ENCODE measurements at places on chromosomes 13 and 19.

DNA sequence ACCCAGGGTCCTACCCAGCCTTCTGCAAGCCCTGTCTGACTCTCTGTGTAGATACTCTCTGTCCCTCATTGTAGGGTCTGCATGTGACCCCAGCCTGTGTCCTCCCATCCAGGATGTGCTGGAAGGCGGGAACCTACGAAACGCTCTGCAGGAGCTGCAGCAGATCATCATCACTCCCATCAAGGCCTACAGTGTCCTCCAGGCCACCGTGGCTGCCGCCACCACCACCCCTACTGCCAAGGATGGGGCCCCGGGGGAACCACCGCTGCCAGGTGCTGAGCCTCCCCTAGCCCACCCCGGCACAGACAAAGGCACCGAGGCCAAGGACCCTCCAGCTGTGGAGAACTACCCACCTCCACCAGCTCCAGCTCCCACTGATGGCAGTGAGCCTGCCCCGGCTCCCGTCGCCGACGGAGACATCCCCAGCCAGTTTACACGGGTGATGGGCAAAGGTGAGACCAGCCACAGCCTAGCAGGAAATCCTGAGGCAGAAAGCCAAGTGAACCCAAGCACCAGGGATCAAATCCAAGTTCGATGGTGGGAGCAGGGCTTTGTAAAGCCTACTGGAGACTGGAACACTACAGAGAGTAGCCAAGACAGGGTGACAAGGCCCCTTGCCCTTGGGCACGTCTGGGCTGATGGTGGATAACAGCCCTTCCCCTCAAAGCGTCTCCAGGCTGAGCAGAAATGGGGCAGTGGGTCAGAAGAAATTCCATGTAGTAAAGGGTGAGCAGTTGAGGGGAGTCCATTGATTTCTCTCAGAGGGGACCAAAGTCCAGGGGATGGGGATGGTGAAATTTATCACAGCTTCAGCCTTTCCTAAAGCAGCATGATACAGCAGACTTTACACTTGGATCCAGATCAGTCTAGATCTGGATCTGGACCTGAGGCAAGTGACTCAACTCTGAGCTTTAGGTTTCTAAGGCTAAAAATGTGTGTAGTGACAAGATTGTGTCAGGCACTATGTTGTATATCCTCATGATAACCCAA is 13.2 kb downstream of the PAF1 start:
- no peak for DNase-seq

GRCh38 chr19:7293762-7294557 is at the start of gene INSR:
INSR (minus strand) TSS chr19:7294414; CDS start chr19:7293891, 523 bp downstream.
- no peak for DNase-seq

DNA sequence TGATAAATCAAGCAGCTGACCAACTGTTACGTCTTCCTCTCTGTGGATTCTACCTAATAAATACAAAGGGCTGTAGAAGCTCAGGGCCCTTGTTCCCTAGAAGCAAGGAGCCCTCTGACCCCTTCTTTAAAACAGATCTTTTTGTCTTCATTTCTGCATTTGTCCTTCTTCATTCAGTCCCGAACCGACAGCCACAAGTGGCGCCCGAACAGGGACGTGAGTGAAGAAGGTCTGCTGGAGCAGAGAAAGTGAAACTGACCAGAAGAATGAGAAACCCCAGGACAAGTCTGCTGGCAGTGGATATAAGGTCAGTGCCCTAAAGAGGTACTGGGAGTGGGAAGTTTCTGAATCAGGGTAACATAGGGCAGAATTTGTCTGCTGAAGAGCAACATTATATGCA is 13.1 kb downstream of the ZNF773 start:
- DNase-seq, result no peak

DNA sequence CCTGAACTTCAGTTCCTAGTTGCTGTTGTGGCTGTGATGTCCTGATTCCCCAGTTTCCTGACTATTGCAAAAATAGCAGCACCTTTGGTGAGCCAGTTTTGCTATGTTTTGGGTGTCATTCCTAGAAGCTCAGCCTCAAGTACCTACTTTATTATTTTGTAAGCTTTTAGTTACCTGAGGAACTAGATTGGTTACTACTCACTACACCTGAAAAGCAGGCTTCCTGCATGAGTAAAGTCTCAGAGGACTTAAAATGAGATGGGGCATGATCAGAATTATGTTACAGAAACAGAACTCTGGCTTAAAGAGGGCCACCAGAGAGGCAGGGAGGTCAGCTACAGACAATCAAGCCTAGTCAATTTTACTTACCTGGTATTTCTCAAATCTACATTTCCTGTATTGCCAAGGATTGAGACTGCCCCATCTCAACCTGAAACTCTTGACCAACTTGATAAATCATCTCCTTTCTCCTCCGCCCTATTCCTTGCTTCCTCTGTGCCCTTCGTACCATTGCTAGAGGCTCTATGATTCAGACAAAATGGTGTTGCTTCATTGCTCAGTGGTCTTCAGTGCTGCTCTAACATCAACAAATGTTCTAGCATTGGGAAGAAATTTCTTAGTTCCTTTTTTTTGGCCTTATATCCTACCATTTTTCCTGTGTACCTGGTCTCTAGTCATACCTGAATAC is 58.9 kb downstream of the RAP2A start:
- no peak for DNase-seq

GRCh38 chr19:53696951-53697350 is 65.2 kb downstream of the DPRX start:
- DNase-seq, result no peak

GRCh38 chr19:20481736-20482135 is 83.8 kb downstream of the ZNF737 start:
- DNase-seq, result no peak

- DNase-seq, result no peak
Observed at GRCh38 chr13:113979791-113980471, 6.1 kb upstream of the C13orf46 start.

- DNase-seq, result no peak
Observed at GRCh38 chr13:77891486-77891885, 27.1 kb downstream of the EDNRB start.

DNA sequence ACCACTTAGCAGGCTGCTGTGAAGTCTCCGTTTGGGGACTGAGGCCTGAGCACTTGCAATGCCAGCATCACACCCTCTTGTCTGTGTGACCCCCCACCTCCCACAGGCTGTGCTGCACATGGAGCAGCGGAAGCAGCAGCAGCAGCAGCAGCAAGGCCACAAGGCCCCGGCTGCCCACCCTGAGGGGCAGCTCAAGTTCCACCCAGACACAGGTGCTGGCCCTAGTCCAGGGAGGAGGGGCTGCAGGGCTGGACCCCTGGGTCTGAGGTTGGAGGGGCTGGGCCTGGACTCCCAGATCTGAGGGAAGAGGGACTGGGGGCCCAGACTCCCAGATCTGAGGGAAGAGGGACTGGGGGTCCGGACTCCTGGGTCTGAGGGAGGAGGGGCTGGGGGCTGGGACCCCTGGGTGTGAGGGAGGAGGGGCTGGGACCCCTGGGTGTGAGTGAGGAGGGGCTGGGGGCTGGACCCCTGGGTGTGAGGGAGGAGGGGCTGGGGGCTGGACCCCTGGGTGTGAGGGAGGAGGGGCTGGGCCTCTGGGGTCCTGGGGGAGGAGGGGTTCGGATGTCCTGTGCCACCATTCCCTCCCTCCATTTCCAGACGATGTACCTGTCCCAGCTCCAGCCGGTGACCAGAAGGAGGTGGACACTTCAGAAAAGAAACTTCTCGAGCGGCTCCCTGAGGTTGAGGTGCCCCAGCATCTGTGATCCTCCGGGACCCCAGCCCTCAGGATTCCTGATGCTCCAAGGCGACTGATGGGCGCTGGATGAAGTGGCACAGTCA is 11.6 kb upstream of the DHDH start:
- DNase-seq, result no peak

DNA sequence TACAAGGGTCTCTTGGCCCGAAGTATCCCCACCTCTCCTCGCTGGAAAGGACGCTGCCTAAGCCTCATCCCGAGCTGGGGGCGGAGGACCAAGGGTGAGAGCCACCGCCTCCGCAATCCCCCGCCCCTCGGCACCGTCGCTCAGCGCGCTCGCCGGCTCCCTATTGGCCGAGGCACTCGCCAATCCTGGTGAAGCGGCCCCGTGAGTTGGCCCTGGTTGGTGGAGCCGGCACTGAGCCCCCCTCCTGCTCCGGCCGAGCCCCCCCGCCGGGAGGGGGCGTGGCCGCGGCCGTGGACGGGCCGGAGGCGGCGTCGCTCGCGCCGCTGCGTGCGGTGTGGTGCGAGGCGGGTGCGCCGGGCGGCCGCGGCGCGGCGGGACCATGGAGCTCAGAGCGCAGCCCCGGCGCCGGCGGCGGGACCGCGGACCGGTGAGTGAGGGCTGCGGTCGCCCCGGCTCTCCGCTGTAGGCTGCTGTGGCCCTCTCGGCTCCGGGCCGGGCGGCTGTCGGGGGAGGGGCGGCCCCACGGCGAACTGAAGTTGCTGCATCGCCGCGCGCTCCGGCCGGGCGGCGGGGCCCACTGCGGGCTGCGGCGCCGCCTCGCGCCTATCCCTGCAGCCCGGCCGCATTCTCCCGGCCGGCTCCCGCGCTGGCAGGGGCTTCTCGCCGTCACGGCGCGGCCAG is at the start of gene WASF3:
Gene WASF3, plus strand, starts transcription at position 291 of the 681 bp plus-strand sequence. CDS start 84,588 bp downstream, outside the sequence.
- no peak for DNase-seq

DNA sequence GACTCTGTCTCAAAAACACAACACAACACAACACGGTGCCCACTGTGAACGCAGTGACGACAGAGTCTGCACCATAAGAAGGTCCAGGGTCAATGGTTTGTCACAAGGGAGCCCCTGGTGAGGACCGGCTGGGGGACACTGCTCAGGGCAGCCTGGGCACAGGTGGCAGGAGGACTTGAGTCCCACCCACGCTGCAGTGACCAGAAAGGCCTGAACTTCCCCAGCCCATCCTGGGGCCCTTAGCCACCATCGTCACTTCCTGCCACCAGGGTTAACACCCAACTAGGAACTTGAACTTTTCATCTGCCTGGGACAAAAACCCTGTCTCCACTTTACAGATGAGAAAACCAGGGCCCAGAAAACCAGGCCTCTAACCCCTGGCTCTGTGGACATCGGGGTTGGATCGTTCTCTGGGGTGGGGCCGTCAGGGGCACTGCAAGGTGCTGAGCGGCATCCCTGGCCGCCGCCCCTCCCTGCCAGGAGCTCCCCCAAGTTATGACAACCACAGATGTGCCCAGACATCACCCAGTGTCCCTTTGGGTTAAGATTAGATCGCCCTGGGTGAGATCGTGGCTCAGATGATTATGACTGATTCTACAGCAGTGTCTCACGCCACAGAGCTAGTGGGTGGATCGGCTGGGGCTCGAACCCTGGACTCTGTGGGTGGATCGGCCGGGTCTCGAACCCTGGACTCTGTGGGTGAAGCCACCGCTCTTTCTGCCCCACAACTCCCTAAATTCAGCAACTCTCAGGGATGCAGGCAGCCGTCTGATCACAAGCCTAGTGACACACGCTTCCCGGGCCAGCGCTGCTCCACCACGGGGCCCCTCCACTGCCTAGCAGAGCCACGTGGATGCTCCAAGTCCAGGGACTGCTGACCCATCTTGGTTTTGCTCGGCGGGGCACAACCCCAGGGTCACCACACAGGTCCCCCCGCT is 14.0 kb downstream of the MOB3A start:
- DNase-seq, result no peak

DNA sequence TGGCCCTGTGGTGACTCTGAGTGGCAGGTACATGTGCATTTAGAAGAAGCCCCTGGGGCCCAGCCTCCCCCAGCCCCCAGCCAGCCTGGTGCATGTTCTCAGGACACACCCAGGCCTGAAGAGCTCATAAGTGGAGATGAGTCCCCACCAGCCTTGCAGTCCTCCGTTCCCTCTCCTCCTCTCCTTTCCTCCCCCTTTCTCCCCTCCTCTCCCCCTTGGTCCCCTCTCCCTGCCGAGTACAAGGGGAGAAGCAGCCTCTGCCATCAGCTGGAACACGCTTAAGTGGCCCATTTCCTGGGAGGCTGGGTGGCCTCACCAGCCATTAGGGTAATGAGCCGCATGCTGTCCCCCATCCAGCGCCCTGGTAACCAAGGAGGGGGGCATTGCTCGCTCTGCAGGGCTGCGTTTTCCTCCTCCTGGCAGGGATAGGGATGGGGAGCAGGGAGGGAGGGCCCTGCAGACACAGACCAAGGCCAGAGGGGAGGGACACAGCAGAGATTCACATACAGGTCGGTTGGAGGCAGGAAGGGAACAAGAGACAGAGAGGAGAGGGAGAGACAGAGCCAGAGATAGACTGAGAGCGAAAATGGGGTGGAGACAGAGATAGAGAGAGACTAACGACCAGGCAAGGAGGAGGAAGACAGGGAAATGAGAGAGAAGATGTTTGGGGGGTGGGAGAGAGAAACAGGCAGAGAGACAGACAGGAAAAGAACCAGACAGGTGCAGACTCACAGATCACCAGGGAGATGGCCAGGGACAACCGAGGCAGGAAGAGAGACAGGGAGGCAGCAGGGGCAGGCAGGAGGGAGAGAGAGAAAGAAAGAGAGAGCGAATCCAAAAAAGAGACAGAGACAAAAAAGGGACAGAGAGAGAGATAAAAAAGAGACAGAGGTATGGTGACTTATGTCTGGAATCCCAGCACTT is 19.3 kb upstream of the DPP9 start:
- DNase-seq, result no peak

GRCh38 chr13:112341976-112342735 is 34.0 kb upstream of the SPACA7 start:
- no peak for DNase-seq

DNA sequence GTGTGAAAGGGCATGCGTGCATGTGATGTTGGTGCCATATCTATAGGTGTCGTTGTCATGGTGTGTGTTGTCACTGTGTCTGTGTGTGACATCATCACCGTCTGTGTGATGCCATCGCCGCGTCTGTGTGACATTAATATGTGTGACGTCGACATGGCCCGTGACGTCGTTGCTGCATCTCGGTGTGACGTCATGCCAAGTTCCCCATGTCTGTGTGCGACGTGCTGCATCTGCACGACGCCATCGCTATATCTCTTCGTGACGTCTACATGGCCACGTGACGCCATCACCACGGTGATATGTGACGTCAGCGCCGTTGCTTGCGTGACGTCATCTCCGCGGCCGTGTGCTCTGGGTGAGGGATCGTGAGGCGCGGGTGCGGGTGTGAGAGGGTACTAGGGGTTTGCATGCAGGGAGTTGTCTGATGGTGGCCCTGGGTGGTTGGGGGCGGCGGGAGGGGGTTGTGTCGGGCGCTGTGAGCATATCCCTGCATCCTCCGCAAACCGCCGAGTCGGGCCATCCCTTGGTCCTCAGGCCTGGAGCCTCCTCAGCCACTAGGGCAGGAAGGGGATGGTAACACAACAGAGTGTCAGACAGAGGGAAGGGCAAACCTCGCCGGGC is 14.6 kb downstream of the GTPBP3 start:
- no peak for DNase-seq

- no peak for DNase-seq
Observed at GRCh38 chr19:16096280-16096855, 15.3 kb upstream of the RAB8A start.

Measured in stimulated activated CD4-positive, alpha-beta T cell treated with anti-CD3 and anti-CD28 coated beads, Interleukin-1b, Interleukin-23, amount 100 ng/mL, for 1 hour (primary cell).